ENCODE measurements at places on chromosomes 7 and 10.
A peak's percentile ranks its signal among the peaks of the same experiment; 100 is the strongest.

- DNase-seq: no peak
Observed at GRCh38 chr7:6256109-6256483, 16.3 kb downstream of the CYTH3 start.

DNA sequence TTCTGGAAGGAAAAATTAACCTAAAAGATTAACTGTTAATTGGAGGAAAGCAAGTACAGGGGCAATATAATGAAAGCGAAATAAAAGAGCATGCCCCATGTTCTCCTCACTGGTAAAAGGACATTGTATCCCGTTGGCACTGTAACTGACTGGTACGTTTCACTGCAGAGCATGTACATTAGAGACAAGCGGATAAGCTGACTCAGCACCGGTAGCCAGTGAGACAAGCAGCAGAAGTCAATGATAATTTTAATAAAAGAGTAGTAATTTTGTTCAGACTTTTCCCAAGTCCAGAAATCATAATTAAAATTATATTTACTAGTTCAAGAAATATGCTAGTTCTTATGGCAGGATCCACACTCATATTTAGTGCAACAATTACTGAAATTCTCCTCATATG, 161.5 kb upstream of the VWC2 start:
- no peak for DNase-seq

- DNase-seq: peak; percentile 73
Observed at GRCh38 chr7:36911788-36912187, 187.5 kb upstream of the AOAH start.

- DNase-seq: peak; percentile 47
Observed at GRCh38 chr10:116274064-116274904, 1.3 kb upstream of the GFRA1 start.

DNA sequence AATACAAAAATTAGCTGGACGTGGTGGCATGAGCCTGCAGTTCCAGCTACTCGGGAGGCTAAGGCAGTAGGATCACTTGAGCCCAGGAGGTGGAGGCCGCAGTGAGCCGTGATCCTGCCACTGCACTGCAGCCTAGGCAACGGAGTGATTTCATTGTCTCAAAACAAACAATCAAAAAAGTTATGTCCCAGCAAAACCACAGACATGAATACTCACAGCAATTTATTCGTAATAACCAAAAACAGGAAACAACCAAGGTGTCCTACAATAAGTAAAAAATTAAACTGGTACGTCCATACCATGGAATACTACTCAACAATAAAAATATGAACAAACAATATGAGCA, 11.6 kb upstream of the CYTH3 start:
- DNase-seq: no peak

Measured in NCI-H510A (cell line).